Aorta (tissue), 5 donors: ENCODE measurements at places on chromosomes 3 and 15. TPM values are rescaled to one million over a fixed set of nuclear protein-coding genes. Genes with fewer than 3 reads are reported as not detected.

DNA sequence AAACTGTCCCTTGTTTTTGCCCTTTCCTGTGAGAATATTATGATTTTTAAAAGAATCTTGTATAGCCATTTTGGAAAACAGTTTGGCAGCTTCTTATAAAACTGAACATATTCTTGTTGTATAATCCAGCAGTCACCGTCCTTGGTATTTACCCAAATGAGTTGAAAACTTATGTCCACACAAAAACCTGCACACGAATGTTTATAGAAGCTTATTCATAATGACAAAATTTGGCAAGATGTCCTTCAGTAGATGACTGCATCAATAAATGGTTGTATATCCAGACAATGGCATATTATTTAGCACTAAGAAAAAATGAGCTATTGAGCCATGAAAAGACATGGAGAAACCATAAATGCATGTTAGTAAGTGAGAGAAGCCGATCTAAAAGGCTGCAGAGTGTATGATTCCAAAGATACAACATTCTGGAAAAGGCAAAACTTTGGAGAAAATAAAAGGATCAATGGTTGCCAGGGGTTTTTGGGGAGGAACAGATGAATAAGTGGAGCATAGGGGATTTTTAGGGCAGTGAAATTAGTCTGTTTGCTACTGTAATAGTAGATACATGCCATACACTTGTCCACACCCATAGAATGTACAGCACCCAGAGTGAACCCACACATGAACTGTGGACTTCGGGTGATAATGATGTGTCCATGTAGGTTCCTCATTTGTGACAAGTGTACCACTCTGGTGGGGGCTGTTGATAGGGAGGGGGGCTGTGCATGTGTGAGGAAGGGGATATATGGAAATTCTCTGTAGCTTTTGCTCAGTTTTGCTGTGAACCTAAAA is 31.7 kb downstream of the LIMD1 start:
- H3K27me3 ChIP-seq: no peaks in the 10 kb centered on the region
- no peak for DNase-seq
- H3K4me1 ChIP-seq: peaks cover 5% of the 10 kb centered on the region
- no peak overlapping the region for H3K4me3 ChIP-seq

DNA sequence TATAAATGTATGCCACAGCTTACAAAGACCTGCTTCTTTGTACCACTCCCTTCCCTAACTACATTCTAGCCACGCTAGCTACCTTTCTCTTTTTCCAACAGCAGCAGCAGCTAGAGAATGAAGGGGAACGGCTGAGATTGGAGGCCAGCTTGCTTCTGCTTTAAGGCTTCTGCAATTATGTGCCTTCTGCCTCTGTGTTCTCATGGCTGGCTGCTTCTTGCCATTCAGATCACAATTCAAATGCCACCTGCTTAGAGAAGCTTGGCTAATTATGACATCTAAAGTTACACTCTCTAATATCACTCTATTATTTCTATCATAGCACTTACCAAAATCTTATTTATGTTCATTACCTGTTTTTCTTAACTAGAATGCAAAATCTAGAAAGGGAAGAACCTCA is 95.2 kb downstream of the RYK start:
- no peaks in the 10 kb centered on the region for H3K27me3 ChIP-seq
- no peak overlapping the region for H3K4me3 ChIP-seq
- H3K4me1 ChIP-seq: no peaks in the 10 kb centered on the region
- peaks cover 4% of the 10 kb centered on the region for H3K36me3 ChIP-seq
- H3K27ac ChIP-seq: no peak overlapping the region
- DNase-seq: no peak

- H3K4me3 ChIP-seq: no peak overlapping the region
- peaks cover 4% of the 10 kb centered on the region for H3K4me1 ChIP-seq
- H3K36me3 ChIP-seq: no peaks in the 10 kb centered on the region
- H3K27ac ChIP-seq: no peak overlapping the region
- no peaks in the 10 kb centered on the region for H3K27me3 ChIP-seq
Measured at GRCh38 chr3:69762768-69763229, 23.5 kb downstream of the MITF start.

The TARS3 gene
- 12.8 TPM for total RNA-seq

DNA sequence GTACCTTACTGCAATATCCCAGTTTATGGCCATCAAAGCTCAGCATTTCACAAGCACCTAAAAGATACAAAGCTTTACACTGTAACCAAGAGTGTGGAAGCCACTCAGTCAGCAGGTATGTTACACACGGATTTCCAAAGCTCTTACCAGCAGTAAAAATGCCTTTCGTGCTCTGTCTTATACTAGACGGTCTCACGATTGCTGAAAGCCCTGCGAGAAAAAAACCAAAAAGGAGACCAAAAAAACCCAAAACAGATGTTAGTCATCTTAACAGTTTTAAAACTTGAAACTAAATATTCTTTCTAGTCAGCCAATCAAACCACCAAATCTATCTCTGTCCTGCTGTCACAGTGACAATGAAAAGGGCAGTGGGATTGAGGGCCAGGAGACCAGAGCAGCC is 39.0 kb downstream of the TAMM41 start:
- no peak overlapping the region for H3K27ac ChIP-seq
- H3K4me3 ChIP-seq: no peak overlapping the region

DNA sequence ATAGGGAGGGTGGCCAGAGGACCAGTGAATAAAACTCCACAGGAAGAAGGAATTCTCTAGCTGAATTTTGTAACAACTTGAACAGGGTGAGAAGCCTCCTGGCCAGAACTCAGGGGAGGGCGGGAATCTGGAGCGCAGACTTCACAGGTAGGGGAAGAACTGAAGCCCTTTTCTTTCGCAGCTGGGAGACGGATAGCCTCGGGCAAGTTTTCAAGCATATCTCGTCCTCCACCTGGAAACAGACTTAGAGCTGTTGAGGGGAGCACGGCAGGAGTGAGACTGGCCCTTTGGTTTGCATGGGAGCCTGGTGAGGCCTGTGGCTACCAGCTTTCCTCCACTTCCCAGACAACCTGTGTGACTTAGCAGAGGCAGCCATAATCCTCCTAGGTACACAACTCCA is 10.9 kb upstream of the RPL39L start:
- no peak for DNase-seq
- H3K4me1 ChIP-seq: no peaks in the 10 kb centered on the region
- H3K36me3 ChIP-seq: no peaks in the 10 kb centered on the region
- no peak overlapping the region for H3K27ac ChIP-seq
- no peak overlapping the region for H3K4me3 ChIP-seq
- no peaks in the 10 kb centered on the region for H3K27me3 ChIP-seq

DNA sequence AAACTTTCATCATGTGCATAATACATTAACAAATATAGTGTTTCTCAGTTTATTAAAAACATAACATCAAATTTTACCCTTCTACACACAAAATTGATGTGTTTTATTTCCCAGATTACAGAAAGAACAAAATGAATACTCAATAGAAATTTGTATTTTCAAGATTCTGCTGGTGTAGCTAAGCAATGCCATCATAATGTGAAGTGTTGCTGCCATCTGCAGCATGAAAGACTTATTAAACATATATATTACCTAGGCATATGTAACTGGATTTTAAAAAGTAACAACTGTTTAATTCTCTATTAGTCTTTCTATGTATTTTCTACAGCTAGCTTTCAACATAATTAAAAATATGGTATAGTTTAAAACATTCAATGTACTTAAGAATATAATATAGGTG is 27.5 kb downstream of the PLSCR5 start:
- DNase-seq: no peak
- H3K4me3 ChIP-seq: no peak overlapping the region
- no peaks in the 10 kb centered on the region for H3K36me3 ChIP-seq
- no peaks in the 10 kb centered on the region for H3K4me1 ChIP-seq
- no peak overlapping the region for H3K27ac ChIP-seq

- DNase-seq: no peak
- no peaks in the 10 kb centered on the region for H3K27me3 ChIP-seq
- H3K4me1 ChIP-seq: no peaks in the 10 kb centered on the region
- H3K27ac ChIP-seq: no peak overlapping the region
- H3K36me3 ChIP-seq: no peaks in the 10 kb centered on the region
Measured at GRCh38 chr3:197204736-197205135, 93.7 kb downstream of the DLG1 start.

DNA sequence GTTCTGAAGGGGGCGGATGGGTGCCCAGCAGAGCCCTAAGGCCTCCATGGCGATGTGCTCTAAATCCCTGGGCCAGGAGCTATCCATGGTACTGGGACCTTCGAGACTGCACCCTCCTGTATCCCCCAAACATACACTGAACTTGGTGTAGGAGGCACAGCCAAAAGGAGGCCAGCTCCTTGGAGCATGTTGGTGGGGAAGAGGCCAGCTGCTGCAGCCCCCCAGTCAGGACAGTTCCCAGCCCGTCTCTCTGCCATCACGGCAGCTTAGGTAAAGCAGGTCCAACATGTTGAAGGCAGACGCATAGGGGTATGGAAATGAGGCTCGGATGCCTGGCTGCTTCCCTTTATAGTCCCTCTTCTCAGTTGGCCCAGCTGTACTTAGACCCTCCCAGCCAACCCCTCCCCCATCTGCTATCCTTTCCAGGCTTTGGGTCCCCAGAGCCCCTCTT is 1.8 kb downstream of the CAMKV start:
- no peak overlapping the region for H3K4me3 ChIP-seq
- no peaks in the 10 kb centered on the region for H3K4me1 ChIP-seq
- no peak overlapping the region for H3K27ac ChIP-seq
- H3K27me3 ChIP-seq: no peaks in the 10 kb centered on the region

DNA sequence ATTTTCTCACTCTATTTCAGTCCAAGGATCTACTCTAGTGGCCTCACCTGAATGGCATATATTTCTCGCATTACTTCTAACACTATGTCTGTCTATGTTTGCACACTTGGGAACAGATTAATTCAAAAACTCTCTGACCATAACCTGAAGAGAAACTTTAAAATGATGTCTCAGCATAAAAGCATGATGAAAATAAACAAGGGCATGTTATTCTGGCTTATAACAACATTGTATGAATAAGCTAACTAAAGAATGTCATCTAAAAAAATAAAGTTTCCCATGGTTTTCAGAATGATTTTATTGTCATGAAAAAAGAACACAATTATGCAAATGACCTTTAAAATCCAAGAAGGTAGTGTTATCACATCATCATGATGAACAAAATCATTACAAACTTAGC is 85.5 kb upstream of the ROBO2 start:
- H3K4me1 ChIP-seq: no peaks in the 10 kb centered on the region
- H3K36me3 ChIP-seq: no peaks in the 10 kb centered on the region
- H3K27me3 ChIP-seq: peaks cover 1% of the 10 kb centered on the region
- DNase-seq: no peak

DNA sequence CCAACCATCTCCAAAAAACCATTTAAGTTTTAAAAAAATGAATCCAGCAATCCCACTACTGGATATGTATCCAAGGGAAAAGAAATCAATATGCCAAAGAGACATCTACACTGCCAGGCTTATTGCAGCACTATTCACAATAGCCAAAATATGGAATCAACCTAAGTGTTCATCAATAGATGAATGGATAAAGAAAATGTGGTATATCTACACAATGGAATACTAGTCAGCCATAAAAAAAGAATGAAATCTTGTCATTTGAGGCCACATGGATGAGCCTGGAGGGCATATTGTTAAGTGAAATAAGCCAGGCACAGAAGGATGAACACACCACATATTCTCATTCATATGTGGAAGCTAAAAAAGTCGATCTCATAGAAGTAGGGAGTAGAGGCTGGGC is 136.1 kb downstream of the FILIP1L start:
- no peaks in the 10 kb centered on the region for H3K4me1 ChIP-seq
- H3K36me3 ChIP-seq: no peaks in the 10 kb centered on the region
- no peaks in the 10 kb centered on the region for H3K27me3 ChIP-seq
- H3K27ac ChIP-seq: no peak overlapping the region
- no peak for DNase-seq

The PRTG gene
- total RNA-seq: 4.4 TPM

DNA sequence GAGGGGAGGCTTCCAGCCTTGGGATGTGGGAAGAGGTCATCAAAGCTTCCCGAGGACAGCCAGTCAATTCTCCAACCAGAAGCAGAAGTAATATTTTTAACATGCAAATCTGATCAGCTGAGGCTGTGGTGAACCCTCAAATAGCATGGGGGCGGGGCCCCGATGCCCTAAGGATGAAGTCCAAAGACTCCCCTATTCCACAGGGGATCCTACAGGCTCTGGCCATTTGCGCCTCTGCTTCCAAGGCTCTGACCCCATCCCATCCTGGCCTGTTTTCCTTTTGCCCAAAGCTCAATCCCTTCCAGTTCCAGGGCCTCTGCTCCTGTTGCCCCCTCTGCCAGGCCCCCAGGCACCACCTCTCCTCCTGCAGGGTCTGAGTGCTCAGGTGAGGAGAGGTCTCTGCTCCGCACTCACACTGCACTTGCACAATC is 6.7 kb upstream of the CSK start:
- no peak overlapping the region for H3K27ac ChIP-seq
- H3K4me1 ChIP-seq: no peaks in the 10 kb centered on the region
- no peak for DNase-seq
- no peaks in the 10 kb centered on the region for H3K36me3 ChIP-seq
- no peaks in the 10 kb centered on the region for H3K27me3 ChIP-seq
